CD8-positive, alpha-beta memory T cell (primary cell): ENCODE measurements at places on chromosomes 3 and 15. TPM values are rescaled to one million over a fixed set of nuclear protein-coding genes. Genes with fewer than 3 reads are reported as not detected.

TNFAIP8L3 gene
- 1.7 TPM for total RNA-seq

CHRNA7 gene
- not detected for total RNA-seq

WDR93 gene
- total RNA-seq, result not detected

TP53BP1 gene
- 29.1 TPM for total RNA-seq

ONECUT1 gene
- not detected for total RNA-seq

CCNL1 gene
- 126 TPM for total RNA-seq

SLITRK3 gene
- total RNA-seq, result not detected

SERPINI2 gene
- total RNA-seq, result not detected

NUP210 gene
- total RNA-seq, result 143 TPM

SMAD6 gene
- total RNA-seq, result 0.04 TPM

ALPK3 gene
- 0.18 TPM for total RNA-seq

DISP2 gene
- total RNA-seq, result 1.1 TPM

CYP19A1 gene
- total RNA-seq, result not detected

PLA2G4D gene
- not detected for total RNA-seq

SPATA12 gene
- not detected for total RNA-seq
